ENCODE measurements at places on chromosomes 7 and 10.

DNA sequence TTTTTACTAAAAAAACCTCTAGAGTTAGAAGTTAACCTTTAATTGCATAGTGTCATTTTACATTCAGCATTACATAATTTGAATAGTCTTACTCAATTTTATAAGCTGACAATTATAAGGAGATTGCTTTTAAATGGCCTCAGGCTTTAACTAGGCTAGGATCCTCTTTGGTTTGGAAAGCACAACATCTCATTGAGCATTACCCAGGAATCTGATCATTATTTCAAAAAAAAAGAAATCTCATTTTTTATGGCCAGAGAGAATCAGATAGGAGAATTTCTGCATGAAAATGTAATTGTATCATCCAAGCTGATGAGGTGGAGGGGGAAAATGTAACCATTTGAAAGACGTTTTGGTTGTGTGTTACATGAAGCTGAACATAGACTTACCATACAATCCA is 324.9 kb upstream of the POT1 start:
- DNase-seq = no peak

DNA sequence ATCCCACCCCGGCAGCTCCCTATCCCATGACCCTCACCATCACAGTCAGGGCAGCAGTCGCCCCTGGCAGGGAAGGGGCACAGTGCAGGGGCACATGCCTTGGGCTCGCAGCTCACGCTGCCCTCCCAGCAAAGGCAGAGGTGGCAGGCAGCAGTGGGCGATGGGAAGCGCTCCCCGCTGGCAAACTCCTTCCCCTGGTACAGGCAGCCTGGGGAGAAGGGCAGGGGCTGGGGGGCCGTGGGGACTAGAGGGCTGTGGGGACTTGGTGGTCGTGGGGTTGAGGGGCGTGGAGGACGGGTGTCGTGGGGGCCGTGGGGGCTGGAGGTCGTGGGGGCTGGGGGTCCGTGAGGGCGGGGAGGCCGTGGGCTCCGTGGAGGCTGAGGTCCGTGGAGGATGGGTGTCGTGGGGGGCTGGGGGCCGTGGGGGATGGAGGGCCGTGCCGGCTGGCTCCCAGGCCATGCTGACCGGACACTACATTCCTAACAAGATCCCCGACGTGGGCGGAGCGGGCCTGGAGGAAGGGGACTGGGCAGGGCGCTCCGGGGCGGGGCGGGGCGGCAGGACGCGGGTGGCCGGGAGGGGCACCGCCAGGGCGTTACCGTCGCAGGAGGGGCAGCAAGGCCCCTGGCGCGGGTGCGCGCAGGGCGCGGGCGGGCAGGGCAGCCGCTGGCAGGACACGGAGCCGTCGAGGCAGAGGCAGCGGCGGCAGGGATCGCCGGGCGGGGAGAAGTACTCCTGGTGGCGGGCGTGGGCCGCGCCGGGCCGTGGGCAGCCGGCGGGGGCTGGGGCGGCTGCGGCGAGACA is 20.0 kb downstream of the KCP start:
- DNase-seq = no peak

- DNase-seq = peak; percentile 11
Observed at GRCh38 chr7:15086131-15086611, 183.6 kb upstream of the DGKB start.

DNA sequence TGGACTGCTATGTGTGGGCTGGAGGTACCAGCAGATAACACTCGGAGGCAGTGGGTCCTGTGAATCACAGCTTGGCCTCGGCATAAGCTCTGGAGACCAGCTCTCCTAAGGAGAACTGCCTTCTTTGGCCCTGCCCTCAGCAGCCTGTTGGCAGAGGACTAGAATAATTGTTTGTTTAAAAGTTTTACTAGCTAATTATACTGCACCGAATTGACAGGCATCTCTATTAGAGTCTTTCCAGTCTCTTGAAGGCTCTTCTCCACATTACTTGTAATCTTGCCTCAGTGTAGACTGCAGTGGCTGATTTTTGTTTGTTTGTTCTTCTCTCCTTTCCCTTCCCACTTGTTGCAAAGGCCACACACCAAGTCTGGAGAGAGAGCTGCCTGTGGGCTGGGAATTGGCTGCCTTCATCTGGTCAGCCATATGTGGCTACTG is 183.2 kb downstream of the AUTS2 start:
- no peak for DNase-seq

- no peak for DNase-seq
Observed at GRCh38 chr7:120259386-120259785, 13.6 kb upstream of the KCND2 start.

- no peak for DNase-seq
Observed at GRCh38 chr10:44017483-44018145, 367.3 kb downstream of the CXCL12 start.

GRCh38 chr7:46682836-46683624 is 762.0 kb upstream of the IGFBP3 start:
- DNase-seq = peak; percentile 27

- no peak for DNase-seq
Observed at GRCh38 chr7:28551331-28551730, 139.0 kb downstream of the CREB5 start.

DNA sequence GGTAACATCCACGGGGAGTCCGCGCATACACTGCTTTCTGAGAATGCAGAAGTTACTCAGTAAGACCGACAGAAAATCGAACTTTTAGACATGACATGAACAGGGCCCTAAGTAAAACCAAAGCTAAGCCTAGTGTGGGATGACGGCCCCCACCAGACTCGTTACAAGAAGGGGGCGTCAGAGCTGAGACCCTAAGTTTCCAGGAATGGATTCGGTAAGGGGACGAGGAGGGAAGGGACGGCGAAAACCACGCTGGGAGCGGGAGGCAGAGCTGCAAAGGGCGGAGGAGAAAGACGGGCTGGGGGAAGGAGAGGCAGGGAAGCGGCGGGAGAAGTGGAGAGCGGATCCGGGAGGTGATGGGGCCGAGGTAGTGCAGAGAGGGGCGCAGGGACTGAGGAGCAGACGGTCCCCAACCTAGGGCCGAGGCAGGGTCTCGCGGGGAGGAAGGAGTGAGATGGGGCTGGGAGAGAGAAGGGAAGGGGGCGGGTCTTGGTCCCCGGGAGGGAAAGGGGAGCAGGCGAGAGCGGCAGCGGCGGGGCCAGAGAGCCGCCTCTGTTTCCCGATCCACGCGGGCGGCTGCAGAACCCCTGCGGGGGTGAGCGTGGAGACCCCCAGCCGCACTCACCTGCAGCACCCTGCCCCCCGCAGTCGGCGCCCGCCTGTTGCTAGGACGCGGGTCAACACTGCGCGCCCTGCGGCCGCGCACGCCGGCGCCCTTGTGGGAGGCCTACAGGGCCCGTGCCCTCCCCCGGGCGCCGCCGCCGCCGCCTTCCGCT is 513 bp downstream of the ODAD2 start:
- no peak for DNase-seq

DNA sequence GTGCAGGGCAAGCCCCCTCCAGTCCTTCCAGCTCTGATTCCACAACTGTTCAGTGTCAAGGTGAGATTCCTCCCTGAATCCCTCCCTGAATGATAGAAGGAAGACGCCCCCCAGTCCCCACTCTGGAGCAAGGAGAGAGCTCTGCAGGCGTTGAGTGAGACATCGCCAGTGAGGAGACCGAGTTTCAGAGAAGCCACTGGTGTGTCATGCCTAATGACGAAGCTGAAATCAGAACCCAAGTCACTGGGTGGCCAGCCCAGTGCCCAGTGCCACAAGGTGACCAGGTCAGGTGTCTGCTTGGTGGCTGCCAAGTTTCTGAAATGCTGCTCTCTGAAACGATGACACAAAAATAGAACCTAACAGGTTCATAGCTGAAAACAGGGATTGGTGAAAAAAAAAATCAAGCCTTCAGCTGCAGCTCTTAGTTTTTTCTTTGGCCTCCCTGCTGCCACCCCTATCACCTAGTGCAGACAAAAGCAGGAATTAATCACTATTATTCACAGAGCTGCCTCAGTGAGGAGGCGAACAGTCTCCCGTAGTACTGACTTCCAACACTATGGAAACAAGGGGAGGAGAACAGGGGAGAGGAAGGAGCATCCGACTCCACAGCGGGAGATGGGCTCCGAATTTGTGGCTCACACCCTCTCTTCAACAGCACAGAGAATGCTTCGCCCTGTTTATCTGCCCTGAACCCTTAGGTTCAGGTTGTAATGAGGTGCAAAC is 153.5 kb downstream of the ARHGAP12 start:
- DNase-seq = no peak

DNA sequence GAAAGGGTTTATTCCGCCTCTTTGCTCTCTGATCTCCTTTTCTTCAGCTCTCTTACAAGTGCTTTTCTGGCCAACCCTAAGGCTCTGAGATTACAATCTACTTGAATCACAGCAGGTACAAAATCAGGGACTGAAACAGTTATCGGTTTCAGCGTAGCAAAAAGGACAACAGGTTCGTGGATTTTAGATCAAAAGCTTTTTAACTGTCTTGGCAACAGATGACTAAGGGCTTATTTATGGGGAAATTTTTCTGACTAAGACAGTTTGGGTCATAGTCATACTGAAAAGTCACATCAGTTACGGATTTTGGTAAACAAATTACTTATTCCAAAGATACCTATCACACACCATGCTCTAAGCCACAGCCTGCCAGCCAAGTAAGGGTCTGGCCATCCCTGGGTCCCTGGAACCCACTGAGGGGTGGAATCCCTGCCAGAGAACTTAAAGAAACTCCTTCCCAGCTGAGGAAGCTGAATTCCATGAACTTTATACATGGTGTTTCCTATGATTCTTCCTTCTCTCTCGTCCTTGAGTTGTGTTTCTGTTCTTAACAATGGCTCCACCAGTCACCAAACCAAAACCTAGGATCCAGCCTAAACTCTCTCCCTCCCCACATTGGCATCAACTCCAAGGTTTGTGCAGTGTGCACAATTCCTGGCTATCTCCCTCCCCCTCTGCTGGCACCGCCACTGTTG is 169.3 kb downstream of the FAM107B start:
- no peak for DNase-seq

DNA sequence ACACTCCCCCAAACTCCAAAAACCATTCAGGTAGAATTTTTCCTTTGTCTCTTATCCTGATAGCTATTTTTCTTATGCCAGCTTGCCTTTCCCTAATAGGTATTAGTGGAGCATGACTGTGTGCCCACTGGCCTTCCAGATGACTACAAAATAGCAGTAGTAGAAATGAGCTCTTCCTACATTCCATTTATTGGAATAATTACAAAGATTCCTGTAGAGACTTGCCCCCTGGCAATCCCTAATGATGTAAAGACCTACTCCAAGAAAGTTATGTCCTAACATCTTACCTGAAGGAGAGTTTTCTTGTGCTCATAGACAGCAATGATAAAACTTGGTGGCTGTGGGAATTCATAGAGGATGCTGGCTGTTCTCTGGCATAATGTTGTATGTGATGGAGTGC is 501.8 kb downstream of the GATA3 start:
- DNase-seq = no peak

- DNase-seq = no peak
Observed at GRCh38 chr7:84043661-84044191, 150.9 kb downstream of the SEMA3A start.

DNA sequence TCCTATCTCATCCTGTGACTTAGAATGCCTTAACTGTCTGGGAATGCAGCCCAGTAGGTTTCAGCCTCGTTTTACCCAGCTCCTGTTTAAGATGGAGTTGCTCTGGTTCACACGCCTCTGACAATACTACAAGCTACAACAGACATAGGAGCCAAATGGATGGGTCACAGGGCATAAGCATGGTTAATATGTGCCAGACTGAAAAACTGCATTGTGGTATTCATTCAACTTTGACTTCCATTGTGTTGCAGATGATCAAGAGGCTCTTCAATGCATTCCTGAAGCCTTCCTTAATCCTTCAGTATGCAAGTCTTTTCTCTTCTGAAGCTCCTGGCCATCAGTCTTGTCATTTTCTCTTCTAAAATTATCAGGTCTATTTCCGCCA is 20.3 kb upstream of the RNF32 start:
- no peak for DNase-seq

DNA sequence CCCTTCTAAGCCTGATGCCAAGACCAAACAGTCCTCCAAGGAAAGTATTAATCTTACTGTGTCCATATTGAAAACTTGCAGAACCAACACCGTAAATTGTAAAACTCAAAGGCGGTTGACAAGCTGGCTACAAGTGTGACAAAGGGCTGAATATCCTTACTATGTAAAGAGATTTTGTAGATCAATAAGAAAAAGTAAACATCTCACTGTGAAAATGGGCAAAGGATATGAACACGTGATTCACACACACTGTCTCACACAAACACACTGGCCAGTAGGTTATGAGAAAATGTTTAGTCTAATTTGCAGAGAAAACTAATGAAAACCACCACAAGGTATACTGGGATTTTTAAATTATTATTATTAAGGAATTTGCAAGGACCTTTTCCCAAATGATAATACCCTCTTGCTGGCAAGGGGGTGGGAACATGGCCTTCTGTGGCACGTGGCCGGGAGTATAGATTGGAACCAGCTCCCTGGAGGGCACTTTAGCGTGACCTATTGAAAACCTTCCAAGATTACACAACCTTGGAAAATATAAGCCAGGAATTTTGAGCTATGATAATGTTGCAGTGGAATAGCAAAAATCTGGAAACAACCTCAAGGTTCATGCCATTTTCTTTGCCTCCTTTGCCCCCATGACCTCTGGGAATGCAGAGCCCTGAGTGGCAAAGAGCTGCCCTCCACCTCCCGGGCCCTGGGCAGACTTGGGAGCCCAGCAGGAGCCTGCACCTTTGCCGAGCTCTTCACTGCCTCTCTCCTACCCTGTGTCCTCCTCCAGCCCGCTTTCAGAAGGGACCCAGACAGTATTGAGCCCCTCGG is 26.2 kb upstream of the SLC29A3 start:
- no peak for DNase-seq

- no peak for DNase-seq
Observed at GRCh38 chr7:111982804-111983203, 223.4 kb downstream of the DOCK4 start.

GRCh38 chr7:76095908-76096307 is 48.0 kb downstream of the MDH2 start:
- DNase-seq = no peak

GRCh38 chr10:72694476-72695369 is 2.8 kb downstream of the MCU start:
- no peak for DNase-seq

- DNase-seq = no peak
Observed at GRCh38 chr7:134435161-134435920, 23.6 kb downstream of the AKR1B1 start.

GRCh38 chr7:107579554-107579884 is 527 bp upstream of the BCAP29 start:
- DNase-seq = no peak

GRCh38 chr7:128403676-128404075 is 6.1 kb downstream of the IMPDH1 start:
- DNase-seq = no peak

GRCh38 chr10:43145311-43145710 is 7.1 kb downstream of the CSGALNACT2 start:
- no peak for DNase-seq

Data from AG09309 (cell line).